Peyer's patch (tissue), 4 donors: ENCODE measurements at places on chromosomes 4 and X. TPM values are rescaled to one million over a fixed set of nuclear protein-coding genes. Genes with fewer than 3 reads are reported as not detected.

- no peaks in the 10 kb centered on the region for H3K27me3 ChIP-seq
- H3K4me3 ChIP-seq, result no peak overlapping the region
- H3K27ac ChIP-seq, result no peak overlapping the region
Observed at GRCh38 chrX:45267007-45267406, 66.3 kb upstream of the DIPK2B start.

DNA sequence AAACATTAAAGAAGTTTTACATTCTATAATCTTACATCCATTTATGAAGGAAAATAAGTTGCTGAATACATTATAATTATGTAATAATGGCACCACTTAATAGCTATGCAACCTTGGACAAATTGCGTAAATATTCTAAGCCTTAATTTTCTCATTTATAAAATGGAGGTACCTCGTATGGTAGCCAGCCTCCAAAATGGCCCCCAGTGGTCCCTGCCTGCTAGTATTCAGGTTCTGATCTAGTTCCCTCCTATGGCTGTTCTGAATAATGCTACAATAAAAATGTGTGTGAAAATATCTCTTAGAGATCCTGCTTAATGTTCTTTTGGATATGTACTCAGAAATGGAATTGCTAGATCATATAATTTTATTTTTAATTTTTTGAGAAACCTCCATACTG lies 11.0 kb upstream of the NKX3-2 start:
- H3K4me3 ChIP-seq, result no peak overlapping the region
- no peaks in the 10 kb centered on the region for H3K36me3 ChIP-seq
- DNase-seq, result no peak
- no peak overlapping the region for H3K27ac ChIP-seq
- no peaks in the 10 kb centered on the region for H3K4me1 ChIP-seq
- H3K27me3 ChIP-seq, result no peaks in the 10 kb centered on the region

DNA sequence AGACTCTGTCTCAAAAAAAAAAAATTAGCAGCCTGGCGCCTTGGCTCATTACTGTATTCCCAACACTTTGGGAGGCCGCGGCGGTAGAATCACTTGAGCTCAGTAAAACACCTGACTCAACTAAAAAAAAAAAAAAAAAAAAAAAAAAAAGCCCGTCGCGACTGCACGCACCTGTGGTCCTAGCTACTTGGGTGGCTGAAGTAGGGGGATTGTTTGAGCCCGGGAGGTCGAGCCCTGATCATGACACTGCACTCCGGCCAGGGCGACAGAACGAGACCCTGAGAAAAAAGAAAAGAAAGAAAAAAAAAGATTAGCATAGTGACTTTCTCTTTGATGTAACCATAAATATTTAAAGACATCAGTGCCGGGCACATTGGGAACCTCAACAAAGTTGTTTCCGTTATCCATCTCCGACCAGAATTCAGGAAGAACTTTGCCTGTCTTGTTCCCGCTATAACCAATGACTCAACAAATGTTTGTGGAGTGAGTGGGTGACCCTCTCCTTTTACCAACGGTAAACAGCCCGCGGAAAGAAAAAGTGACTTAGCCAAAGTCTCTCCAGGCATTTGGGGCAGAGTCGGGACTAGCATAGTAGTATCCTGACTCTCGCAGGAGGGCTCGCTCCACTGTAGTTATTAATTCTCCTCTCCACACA lies 553 bp upstream of the MED28 start:
- peak overlapping the region; percentile 81 for H3K27ac ChIP-seq
- DNase-seq, result no peak
- H3K27me3 ChIP-seq, result no peaks in the 10 kb centered on the region
- peaks cover 10% of the 10 kb centered on the region for H3K4me1 ChIP-seq
- no peaks in the 10 kb centered on the region for H3K36me3 ChIP-seq

- no peak overlapping the region for H3K27ac ChIP-seq
- peaks cover 54% of the 10 kb centered on the region for H3K36me3 ChIP-seq
Observed at GRCh38 chr4:88037447-88037846, 30.0 kb downstream of the PKD2 start.

- H3K36me3 ChIP-seq, result no peaks in the 10 kb centered on the region
- no peak overlapping the region for H3K4me3 ChIP-seq
- no peaks in the 10 kb centered on the region for H3K27me3 ChIP-seq
- DNase-seq, result peak; percentile 62
Observed at GRCh38 chrX:17242470-17242869, 132.5 kb upstream of the NHS start.

- no peak overlapping the region for H3K4me3 ChIP-seq
- DNase-seq, result no peak
- H3K36me3 ChIP-seq, result no peaks in the 10 kb centered on the region
Observed at GRCh38 chr4:123325241-123325681, 71.3 kb upstream of the SPRY1 start.

GRCh38 chr4:129077326-129077725 lies 16.0 kb downstream of the SCLT1 start:
- H3K27me3 ChIP-seq, result no peaks in the 10 kb centered on the region
- H3K27ac ChIP-seq, result no peak overlapping the region
- no peaks in the 10 kb centered on the region for H3K4me1 ChIP-seq
- H3K36me3 ChIP-seq, result no peaks in the 10 kb centered on the region
- no peak overlapping the region for H3K4me3 ChIP-seq

- H3K4me1 ChIP-seq, result no peaks in the 10 kb centered on the region
- H3K4me3 ChIP-seq, result no peak overlapping the region
- H3K36me3 ChIP-seq, result no peaks in the 10 kb centered on the region
- DNase-seq, result no peak
- no peaks in the 10 kb centered on the region for H3K27me3 ChIP-seq
Observed at GRCh38 chr4:56477192-56477702, 9.8 kb downstream of the SRP72 start.

- no peaks in the 10 kb centered on the region for H3K27me3 ChIP-seq
- H3K4me3 ChIP-seq, result no peak overlapping the region
- H3K27ac ChIP-seq, result no peak overlapping the region
- no peaks in the 10 kb centered on the region for H3K36me3 ChIP-seq
- H3K4me1 ChIP-seq, result no peaks in the 10 kb centered on the region
Observed at GRCh38 chr4:129453524-129454200, 357.7 kb downstream of the C4orf33 start.

GRCh38 chr4:148333265-148333664 lies 108.9 kb downstream of the NR3C2 start:
- DNase-seq, result no peak
- no peaks in the 10 kb centered on the region for H3K36me3 ChIP-seq
- no peaks in the 10 kb centered on the region for H3K27me3 ChIP-seq
- H3K27ac ChIP-seq, result no peak overlapping the region
- H3K4me1 ChIP-seq, result no peaks in the 10 kb centered on the region
- no peak overlapping the region for H3K4me3 ChIP-seq

DNA sequence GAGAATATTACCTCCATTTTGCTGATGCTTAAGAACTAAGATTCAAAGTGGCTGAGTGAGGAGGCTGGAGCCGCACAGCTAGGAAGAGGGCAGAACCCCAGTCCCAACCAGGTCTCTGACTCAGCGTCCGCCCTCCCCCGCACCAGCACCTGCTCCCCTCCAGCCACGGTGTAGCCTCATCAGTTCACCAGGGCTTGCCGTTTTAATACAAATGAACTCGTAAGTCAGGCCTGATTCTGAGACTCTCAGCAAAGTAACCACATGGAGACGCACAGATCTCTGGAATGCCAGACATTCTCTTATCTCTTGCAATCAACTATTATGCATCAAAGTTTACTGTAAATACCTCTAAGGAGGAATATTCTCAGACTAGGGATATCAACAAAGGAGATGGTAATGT lies 52.4 kb downstream of the ENPP6 start:
- H3K36me3 ChIP-seq, result no peaks in the 10 kb centered on the region
- H3K27me3 ChIP-seq, result no peaks in the 10 kb centered on the region
- H3K27ac ChIP-seq, result no peak overlapping the region
- H3K4me3 ChIP-seq, result no peak overlapping the region
- peaks cover 7% of the 10 kb centered on the region for H3K4me1 ChIP-seq
- no peak for DNase-seq

DNA sequence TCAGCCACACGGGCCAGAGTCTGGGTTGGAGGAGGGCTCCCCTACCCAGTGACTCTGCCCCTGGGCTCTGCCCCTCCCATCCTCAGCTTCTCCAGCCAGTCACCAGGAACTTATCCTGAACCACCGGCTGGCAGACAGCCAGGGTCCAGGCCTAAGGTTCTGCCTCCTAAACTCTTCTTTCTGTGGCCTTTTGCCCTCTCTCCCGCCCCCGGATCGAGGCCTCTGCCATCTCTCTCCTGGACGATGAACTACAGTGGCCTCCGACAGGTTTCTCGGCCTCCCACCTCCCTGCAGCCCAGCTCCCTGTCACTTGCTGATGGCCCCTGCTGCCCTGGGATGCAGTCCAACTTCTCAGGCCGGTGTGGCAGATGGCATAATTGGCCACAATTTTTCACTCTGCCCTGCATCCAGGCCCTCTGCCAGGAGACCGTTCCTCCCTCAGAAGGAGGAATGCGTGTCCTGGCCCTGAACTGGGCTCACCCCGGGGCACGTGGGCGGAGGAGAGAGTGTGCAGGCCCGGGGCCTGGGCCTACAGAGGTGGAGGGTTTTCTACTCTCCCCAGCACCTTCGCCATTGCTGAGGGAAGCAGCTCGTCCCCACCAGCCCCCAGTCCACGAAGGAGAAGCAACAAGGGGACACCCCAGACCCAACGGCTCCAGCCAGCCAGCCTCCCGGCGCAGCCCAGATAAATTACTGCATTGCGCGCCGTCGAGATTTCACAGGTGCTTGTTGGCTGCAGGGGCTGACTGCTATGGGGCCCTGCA lies 81.9 kb upstream of the LRPAP1 start:
- no peaks in the 10 kb centered on the region for H3K4me1 ChIP-seq
- peak; percentile 54 for DNase-seq
- H3K27ac ChIP-seq, result no peak overlapping the region
- H3K36me3 ChIP-seq, result no peaks in the 10 kb centered on the region

GRCh38 chr4:13117185-13117584 lies 367.0 kb downstream of the RAB28 start:
- no peak for DNase-seq
- no peaks in the 10 kb centered on the region for H3K36me3 ChIP-seq
- no peak overlapping the region for H3K4me3 ChIP-seq
- H3K27ac ChIP-seq, result no peak overlapping the region

DNA sequence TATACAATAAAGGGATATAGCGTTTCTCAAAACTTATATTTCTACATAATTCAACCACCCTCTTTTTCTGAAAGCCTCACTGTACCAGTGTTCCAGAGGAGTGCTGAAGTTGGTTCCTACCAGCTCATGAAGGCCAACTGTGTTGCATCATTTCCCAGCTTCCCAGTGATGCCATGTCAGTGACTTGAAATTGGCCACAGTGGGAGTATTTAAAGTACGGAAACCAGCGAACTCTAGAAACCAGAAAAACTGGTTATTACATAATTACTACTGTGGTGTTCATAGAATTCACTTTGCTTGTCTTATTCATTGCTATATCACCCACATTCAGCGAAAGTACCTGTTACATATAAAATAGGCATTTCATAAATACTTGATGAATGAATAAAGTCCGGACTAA lies 135.4 kb downstream of the GC start:
- no peak overlapping the region for H3K27ac ChIP-seq
- no peak for DNase-seq
- H3K4me3 ChIP-seq, result no peak overlapping the region
- H3K36me3 ChIP-seq, result no peaks in the 10 kb centered on the region
- no peaks in the 10 kb centered on the region for H3K27me3 ChIP-seq

DNA sequence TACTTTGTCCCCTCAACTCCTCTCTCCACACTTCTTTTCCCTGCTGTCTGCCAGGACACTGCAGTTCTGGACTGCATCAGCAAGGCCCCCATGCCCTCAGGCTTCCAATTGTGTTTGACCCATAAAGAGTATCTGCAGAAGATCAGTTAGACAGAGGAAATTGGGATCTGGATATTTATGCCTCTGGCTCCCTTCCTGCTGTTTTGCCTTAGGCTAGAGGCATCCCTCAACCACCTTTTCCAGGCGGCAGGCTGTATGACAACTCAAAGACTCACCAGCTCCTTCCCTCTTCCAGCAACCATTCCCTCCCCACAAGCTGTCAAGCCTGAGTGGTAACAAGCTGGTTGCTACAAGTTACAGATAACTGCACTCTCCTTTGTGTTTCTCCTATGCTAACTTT lies 66.4 kb upstream of the NDP start:
- H3K4me1 ChIP-seq, result no peaks in the 10 kb centered on the region
- DNase-seq, result no peak
- H3K36me3 ChIP-seq, result no peaks in the 10 kb centered on the region
- H3K4me3 ChIP-seq, result no peak overlapping the region
- no peak overlapping the region for H3K27ac ChIP-seq
- H3K27me3 ChIP-seq, result no peaks in the 10 kb centered on the region

- H3K27me3 ChIP-seq, result no peaks in the 10 kb centered on the region
- no peaks in the 10 kb centered on the region for H3K4me1 ChIP-seq
- no peaks in the 10 kb centered on the region for H3K36me3 ChIP-seq
- no peak overlapping the region for H3K27ac ChIP-seq
- no peak overlapping the region for H3K4me3 ChIP-seq
Observed at GRCh38 chr4:124974152-124974551, 261.6 kb upstream of the ANKRD50 start.

Gene ASB11
- not detected for total RNA-seq

Gene LANCL3
- 3.4 TPM for total RNA-seq

Gene CLIC2
- total RNA-seq, result 31.4 TPM

Gene RNF212
- total RNA-seq, result 5.4 TPM
